NCI-H345 (cell line): ENCODE measurements at places on chromosomes 3 and 15.

- no peak for DNase-seq
These were observed 57.7 kb downstream of the ITGA11 start for GRCh38 chr15:68374168-68374745.

DNA sequence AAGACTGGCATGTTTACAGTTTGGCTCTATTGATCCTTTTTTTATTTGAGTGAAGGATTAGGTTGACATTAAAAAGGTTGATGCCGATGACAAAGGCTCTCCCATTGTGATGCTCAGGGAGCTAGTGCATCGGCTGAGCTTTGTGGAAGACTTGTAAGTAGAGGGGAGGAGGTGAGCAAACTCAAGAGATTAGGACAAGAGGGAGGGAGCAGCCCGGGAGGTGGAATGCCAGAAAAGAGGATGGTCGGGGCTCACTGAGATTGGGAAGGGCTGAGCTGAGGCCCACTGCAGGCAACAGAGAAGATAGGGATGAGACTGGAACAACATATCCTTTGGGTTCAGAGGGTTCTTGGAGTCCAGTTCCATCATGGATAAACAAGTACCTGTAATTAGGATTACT, 26.5 kb upstream of the PSMD6 start:
- DNase-seq, result no peak

- no peak for DNase-seq
These were observed 148.6 kb downstream of the MEIS2 start for GRCh38 chr15:36951731-36952247.

DNA sequence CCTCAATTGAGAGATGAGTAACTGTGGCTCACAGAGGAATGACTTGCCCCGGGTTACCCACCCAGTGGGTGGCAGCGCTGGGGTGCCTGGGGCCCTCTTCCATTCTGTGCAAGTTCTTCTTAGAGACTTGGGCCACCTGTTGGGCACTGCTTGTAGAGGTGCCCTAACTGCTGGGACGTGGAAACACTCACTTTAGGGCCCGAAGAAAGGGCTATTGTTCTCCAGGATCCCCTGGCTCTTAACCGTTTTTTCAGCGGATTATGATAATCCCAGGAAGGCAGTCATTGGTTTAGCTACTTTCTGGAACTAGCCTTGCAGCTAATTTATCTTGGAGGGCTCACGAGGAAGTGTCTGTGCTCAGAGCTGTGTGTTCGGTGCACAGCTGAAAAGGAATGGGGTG, 66.0 kb upstream of the GCNT3 start:
- DNase-seq, result no peak

GRCh38 chr3:127277561-127277960, 10.3 kb downstream of the PRR20G start:
- DNase-seq, result no peak

DNA sequence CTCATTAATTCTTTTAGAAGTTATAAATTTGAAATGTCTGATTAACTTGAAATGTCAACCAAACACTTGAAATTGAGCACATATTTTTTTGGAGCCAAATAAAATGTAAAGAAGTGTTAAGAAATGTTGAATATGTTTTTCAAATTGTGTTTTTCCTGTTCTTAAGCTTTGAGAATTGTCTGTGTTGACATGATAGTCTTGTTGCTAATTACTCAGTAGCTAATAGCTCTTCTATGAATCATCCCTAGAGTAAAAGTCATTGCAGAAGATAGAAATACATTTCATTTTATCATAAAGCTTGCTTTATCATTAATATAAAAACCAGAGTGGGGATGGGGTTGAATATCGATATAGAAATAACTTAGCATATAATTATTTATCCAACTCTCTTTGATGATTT, 41.9 kb upstream of the ABHD10 start:
- DNase-seq, result no peak

DNA sequence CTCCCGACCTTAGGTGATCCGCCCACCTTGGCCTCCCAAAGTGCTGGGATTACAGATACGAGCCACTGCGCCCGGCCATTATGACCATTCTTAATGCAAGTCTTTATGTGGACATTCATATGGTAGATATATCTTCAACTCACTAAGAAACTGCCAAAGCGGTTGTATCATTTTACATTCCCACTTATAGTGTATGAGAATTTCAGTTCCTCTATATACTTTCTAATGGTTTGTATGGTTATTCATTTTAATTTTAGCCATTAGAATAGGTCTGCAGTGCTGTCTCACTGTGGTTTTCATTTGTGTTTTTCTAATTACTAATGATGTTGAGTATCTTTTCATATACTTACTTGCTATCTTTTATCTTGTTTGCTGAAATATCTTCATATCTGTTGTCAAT, 32.5 kb downstream of the TCF12 start:
- DNase-seq, result no peak

GRCh38 chr3:14907043-14907966, 40.1 kb upstream of the NR2C2 start:
- no peak for DNase-seq

DNA sequence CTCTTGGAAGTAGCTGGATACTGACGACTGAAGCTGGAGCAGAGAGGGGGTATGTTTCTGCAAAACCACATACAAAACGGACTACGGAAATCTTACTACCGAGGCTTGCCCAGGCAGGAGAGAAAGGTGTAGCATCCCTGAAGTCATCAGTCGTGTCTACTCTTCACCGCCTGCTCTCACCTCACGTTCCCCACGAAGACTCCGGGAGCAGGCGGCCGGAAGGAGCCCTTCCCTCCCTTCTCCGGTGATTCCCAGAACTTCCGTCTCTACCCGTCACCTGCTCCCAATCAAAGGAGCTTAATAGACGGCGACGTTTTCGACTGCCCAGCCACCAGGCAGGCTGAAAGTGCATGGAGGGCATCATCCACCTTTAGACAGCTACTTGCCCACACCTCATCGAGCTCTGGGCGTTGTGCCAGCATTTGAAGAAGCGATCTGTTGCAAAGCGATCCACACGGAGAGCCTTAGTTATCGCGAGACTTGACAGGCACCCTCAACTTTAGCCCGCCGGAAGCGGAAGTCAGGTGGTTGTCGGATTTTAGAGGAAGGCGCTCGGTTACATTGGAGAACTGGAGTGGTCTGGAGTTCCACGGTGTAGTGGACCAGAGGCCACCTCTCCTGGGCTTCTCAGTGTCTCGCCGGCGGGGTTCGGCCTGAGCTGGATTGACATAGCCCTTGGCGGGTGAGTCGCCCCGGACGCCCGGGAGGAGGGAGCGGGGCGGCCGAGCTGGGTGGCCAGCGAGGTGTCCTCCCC, at the start of gene RAMAC:
RAMAC (plus strand) TSS at position 523 of the 754 bp plus-strand sequence. CDS start 2,809 bp downstream, outside the sequence.
- peak; percentile 94 for DNase-seq

- DNase-seq, result no peak
These were observed 44.8 kb upstream of the RPL32 start for GRCh38 chr3:12886106-12886679.

DNA sequence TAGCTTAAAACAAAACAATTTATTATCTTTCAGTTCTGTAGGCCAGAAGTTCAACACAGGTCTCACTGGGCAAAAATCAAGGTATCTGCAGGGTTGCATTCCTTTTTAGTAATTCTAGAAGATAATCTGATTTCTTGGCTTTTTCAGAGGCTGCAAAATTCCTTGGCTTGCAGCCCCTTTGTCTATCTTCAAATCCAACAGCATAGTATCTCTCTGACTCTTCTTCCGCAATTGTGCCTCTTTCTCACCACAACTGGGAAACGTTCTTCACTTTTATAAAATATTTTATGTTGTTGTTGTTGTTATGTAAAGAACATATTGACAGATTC, 218.7 kb downstream of the STXBP5L start:
- no peak for DNase-seq

- no peak for DNase-seq
These were observed 43.4 kb upstream of the AGBL1 start for GRCh38 chr15:86036243-86036642.

- DNase-seq, result no peak
These were observed 20.6 kb downstream of the ACKR2 start for GRCh38 chr3:42829628-42830436.

DNA sequence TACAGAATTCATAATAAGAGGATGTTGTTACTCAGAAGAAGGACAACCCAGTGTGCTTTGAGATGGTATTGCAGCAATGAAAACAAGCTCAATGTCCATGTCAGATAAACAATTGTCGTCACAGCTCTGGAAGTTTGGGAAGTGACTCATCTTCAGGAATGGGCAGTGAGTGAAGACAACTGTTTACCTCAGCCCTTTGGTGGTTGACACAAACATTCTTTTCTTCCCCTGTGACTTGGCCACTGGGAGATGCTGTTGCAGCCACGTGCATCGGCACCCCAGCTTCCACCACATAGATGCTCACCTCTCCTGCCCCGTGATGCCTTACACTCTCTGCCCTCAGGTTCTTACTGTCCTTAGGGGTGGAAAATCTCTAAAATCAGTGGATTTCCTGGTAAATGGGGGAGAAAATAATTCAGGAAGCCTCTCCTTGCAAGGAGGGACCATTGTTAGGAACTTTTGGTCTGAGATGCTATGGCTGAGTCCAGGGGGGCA, 114.1 kb upstream of the GALNT15 start:
- DNase-seq, result no peak
